ENCODE measurements at places on chromosomes 3 and 15. TPM values are rescaled to one million over a fixed set of nuclear protein-coding genes. Genes with fewer than 3 reads are reported as not detected.

DNA sequence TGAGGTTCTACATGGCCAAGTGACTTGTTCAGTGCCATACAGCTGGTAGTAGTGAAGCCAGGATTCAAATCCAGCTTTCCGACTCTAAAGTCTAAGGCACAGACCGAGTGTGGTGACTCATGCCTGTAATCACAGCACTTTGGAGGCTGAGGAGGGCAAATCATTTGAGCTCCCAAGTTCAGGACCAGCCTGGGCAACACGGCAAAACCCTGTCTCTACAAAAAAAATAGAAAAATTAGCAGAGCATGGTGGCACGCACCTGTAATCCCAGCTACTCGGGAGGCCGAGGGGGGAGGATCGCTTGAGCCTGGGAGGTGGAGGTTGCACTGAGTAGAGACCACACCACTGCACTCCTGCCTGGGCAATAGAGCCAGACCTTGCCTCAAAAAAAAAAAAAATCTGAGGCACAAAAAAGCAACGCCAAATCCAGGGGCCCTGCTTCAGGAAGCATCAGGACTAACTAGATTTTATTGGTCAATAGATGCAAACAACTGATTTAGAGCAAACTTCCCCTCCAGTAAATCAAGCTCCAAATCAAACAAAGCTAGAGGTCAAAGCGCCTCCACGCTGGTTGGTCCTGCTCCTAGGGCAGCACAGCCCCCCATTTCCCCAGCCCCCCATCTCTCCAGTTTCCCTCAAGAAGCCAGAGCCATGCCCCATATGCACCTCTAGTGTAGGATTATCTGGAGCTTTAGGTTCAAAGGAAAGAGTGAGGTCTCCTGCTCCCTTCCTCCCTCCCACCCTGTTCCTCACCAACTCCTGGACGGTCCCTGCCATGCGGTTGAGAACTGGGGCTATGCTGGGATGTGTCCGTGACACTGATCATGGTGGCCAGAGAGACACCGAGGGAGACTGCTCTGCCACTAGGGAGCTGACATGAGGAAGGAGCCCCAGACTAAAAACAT lies 2.9 kb upstream of the TNK2 start:
- DNase-seq, result no peak

Gene SPTBN5
- total RNA-seq, result 2.4 TPM

DNA sequence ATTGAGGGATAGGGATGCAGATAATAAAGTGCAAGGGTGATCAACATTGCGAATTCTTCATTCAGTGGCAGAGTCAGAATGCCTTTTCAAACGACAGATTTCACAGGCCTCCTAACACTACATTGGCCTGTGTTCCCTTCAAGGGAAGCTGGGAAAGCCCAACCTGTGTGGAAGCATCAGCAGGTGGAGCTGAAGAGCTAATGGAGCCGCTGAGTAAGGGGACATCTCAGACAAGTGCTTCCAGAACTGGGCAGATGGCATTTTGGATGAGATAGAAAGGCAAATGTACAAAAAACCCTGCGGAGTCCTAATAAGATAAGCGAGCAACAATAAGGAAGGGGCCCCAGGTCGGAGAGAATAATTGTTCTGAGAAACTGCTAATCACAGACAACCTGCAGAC lies 8.5 kb upstream of the SLC24A5 start:
- DNase-seq, result no peak

Gene GOLGA6L10
- 2.4 TPM for total RNA-seq

- DNase-seq, result no peak
Observed at GRCh38 chr15:87207990-87208580, 1048.5 kb downstream of the NTRK3 start.

DNA sequence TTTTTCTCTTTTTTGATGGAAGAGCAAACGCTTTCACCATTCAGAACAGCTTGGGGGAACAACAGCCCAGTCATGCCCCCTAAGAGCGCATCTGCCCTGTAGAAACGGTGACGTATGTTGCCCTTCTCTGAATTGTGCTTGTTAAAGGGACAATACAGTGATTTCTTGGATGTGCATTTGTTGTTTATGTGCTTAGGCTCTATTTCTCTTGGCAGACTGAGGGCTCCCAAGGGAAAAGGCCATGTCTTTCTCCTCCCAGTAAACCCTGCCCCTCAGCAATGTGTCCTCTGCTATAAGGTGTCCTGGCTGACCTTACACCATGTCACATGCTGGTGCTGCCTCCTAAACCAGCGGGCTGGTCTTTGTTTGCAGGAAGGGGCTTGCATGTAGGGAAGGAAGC lies 346.1 kb downstream of the EPHB1 start:
- DNase-seq, result no peak

Measured in CD4-positive, alpha-beta memory T cell (primary cell).